ENCODE measurements at places on chromosomes 7 and 10. TPM values are rescaled to one million over a fixed set of nuclear protein-coding genes. Genes with fewer than 3 reads are reported as not detected.

The RAPGEF5 gene
- 38.1 TPM for polyA plus RNA-seq

The PDZD8 gene
- 39.0 TPM for polyA plus RNA-seq

The RBM48 gene
- polyA plus RNA-seq: 18.1 TPM

The SLC16A12 gene
- 34.1 TPM for polyA plus RNA-seq

GRCh38 chr7:148803094-148803493 is 81.0 kb downstream of the EZH2 start:
- no peak for DNase-seq

DNA sequence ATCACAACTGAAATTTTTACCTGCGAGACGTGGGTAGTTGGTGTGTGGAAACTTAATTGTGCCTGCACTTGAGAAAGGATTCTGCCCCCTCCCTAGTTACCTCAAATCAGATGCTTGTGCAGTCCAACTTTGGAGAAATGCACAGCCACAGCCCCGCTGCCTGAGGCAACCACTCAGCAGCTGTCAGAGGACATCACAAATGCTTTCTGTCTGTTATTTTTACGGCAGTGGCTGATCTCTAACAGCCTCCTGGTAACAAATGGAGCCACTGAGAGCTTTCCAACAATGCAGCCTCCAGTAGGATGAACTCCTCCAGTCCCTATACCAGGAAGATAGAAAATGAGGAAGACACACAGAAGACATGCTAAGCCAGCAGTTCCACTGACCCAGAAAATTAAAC is 712.2 kb upstream of the GHITM start:
- DNase-seq: no peak

DNA sequence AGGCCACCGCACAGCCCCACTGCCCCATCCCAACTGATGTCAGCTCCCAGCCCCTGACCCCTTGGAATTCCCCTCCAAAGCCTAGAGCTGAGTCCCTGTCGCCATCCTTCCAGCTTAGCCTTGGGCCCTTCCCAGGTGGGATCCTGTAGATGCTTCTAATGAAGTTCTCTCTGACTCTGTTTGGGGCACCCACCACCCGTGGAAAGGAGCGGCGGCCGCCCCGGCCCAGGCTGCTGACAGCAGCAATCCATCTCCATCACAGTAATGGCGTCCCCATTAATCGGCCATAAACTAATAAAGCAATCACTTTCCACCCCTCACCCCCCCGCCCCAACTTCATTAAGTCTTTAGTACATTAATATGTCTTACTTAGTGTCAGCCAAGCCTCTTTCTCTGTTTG is 25.6 kb downstream of the KAZALD1 start:
- no peak for DNase-seq

DNA sequence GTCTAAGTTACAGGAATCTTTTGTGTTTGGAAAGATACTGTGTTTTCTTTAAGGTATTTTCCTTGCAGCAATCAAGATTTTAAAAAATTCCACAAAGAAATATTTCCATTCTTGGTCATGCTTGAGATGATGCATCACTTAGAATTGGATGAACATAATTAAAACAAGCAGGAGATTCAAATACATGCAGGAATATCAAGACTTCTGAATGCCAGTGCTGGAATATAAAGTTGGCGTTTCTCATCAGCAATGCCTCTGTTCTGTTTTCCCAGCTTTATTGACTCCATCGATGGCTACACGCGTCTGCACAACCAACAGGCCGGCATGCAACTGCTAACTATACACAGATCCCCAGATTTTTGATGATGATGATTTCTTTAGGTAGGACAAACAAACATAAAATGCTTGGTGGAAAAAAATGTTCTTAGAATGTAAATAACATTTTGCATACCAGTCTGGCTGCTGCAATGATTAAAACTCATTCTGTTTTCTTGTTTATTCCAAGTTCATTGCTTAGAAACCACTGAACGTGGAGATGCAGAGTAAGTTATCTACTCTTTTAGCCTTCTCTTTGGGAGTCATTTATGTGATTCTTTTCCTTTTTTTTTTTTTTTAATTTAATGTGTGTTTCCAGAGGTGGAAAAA is 91.3 kb upstream of the FAM171A1 start:
- DNase-seq: no peak

DNA sequence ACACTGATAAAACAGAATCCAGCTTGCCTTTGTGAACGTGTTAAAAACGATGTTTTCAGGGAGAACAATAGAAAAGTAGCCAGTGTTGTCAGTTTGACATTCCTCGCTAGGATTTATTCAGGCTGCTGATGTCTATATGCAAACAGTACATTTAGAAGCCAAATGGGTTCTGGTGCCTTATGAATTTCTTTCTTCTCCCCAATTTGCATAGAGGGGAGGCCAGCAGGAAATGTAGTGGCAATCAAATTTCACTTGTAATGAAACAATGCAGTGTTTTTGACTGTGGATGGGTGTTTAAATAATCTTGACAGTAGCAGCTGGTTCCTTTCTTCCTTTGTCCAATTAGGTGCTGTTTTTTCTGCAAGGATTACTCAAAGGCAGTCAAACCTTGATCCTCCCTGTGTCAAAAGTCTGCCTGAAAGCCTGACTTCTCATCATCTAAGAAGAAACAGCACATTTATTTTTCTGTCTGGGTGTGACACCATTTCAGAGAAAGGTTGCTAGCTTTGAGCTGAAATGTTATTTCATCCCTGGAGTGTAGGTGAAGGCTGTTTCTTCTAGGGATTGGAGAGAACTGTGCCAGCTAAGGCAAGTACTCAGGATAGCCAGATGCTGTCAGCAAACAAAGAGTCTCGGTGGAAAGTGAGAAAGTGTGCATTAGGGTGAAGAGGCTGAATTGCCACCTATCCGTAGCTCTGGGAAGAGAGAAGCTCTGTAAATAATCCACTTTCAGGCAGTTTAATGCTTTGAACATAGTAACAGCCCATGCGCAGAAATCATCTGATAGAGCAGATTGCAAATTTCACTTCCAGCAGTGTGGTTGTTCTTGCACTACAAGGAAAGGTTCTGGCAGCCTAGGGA is 36.6 kb upstream of the ZNRF2 start:
- no peak for DNase-seq

- no peak for DNase-seq
Observed at GRCh38 chr10:110387983-110388686, 83.4 kb upstream of the SMNDC1 start.

All from right renal cortex interstitium (tissue), 3 donors.